ENCODE measurements at places on chromosomes 1 and 21.

- H3K4me1 ChIP-seq: peaks cover 1% of the 10 kb centered on the region
- H3K4me3 ChIP-seq: no peak overlapping the region
- no peak overlapping the region for H3K27ac ChIP-seq
- no peaks in the 10 kb centered on the region for H3K36me3 ChIP-seq
- no peak for DNase-seq
Observed at GRCh38 chr1:217315346-217315745, 315.5 kb downstream of the GPATCH2 start.

DNA sequence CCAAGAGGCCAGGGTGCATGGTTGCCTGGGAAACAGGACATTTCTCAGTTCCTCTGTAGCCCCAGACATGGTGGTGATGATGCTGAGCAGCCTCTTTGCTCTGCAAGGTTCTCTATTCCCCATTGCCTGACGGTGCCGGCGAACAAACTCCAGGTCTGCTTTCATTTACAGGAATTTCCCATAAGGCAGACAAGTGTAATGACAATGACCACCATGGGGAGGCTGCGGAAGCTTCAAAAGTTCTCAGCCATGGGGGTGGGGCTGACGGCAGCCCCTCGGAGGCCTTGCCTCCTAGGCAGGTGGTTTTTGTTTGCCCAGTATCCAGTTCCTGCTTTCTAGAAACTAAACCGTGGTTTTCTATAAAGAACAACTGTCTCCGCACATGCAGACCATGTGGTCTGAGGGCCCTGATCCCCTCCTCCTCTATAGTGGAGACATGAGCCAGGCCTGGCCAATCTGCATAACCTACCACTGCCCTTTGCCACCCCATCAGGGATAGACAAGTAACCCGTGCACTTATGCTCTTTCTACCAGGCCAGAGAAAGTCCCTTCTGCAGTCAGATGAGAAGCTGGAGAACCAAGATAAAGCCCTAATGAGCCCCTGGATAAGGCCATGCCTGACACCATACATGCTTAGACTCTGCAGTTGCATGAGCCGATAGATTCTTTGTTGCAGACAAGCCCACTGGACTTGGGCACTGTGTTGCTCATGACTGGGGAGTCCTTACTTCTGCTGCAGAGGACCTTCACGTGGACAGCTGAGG, 54.1 kb downstream of the LDLRAD2 start:
- H3K4me3 ChIP-seq: no peak overlapping the region
- H3K36me3 ChIP-seq: peaks cover 33% of the 10 kb centered on the region
- peak overlapping the region; percentile 78 for H3K27ac ChIP-seq
- no peaks in the 10 kb centered on the region for H3K27me3 ChIP-seq

DNA sequence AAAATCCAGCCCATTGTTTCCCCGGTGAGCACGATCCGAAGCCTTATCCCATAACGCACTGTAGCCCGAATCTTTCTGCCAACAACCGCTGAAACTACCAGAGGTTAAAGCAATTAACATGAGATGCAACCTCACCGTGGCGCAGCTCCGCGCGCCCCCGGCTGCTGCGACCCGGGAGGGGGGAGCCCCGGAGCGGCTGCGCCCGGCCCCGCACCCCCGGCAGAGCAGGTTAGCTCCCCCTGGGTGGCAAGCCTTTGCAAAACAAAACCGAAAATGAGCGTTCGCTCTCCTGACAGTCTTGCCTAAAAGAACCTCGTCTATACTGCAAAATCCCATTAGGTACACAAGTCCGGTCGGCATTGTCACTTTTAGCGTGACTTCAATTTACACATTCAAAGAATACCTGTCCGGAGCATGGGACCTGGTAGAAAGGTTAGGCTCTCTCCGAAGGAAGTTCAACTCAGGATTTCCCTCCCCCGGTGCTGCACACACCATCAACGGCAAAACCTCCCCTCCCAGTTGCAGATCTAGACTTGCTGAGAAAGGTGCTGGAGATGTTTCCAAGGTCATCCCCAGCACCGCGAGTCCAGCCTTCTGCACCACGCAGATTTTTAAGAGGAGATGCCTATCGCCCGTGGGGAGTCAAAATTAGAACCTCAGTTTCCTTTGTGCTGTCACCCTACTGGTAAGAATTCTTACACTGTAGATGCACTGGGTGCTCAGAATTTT, 107.5 kb downstream of the ZNF281 start:
- peaks cover 8% of the 10 kb centered on the region for H3K4me1 ChIP-seq
- H3K4me3 ChIP-seq: peak overlapping the region; percentile 75
- peaks cover 30% of the 10 kb centered on the region for H3K27me3 ChIP-seq
- no peak overlapping the region for H3K27ac ChIP-seq
- H3K36me3 ChIP-seq: no peaks in the 10 kb centered on the region
- peak; percentile 23 for DNase-seq

DNA sequence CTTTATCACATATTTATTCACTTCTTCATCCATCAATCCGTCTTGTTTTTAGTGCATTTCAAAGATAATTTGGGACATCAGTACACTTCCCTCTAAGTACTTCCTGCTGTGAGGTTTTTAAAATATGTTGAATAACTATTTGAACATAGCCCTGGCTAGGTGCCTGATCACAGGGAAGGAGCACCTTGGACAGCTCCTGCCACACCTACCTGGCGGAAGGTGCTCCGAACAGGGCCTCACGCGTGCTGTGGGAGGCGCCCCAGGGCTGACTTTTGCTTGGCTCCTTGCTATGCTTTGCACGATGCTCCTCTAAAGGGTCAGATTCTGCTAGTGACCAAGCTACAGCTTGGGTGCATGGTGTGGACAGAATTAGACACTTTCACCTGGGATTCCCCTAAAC, 4.9 kb upstream of the ATXN7L2 start:
- H3K27ac ChIP-seq: no peak overlapping the region
- H3K36me3 ChIP-seq: no peaks in the 10 kb centered on the region
- H3K4me3 ChIP-seq: no peak overlapping the region
- H3K4me1 ChIP-seq: peaks cover 3% of the 10 kb centered on the region
- H3K27me3 ChIP-seq: peaks cover 54% of the 10 kb centered on the region

DNA sequence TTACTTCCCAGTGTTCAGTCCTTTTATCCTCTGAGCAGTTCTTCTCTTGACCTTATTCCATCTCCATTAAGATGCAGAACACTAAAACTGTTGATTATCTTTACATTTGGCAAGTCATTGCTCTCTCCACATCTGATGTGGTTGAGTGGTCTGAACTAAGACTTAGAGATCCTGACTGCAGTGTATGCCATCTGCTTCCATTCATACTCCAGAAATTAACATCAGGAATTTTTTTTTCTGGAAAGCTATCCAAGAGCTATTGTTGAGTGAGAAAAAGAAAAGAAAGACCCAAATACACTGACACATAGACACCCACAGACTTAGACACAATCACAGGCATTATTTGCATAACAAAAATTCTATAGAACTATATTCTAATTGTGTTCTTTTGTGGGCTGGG, 3.7 kb upstream of the TRIM62 start:
- H3K36me3 ChIP-seq: no peaks in the 10 kb centered on the region
- peaks cover 7% of the 10 kb centered on the region for H3K4me1 ChIP-seq
- no peak for DNase-seq
- H3K27me3 ChIP-seq: peaks cover 18% of the 10 kb centered on the region

DNA sequence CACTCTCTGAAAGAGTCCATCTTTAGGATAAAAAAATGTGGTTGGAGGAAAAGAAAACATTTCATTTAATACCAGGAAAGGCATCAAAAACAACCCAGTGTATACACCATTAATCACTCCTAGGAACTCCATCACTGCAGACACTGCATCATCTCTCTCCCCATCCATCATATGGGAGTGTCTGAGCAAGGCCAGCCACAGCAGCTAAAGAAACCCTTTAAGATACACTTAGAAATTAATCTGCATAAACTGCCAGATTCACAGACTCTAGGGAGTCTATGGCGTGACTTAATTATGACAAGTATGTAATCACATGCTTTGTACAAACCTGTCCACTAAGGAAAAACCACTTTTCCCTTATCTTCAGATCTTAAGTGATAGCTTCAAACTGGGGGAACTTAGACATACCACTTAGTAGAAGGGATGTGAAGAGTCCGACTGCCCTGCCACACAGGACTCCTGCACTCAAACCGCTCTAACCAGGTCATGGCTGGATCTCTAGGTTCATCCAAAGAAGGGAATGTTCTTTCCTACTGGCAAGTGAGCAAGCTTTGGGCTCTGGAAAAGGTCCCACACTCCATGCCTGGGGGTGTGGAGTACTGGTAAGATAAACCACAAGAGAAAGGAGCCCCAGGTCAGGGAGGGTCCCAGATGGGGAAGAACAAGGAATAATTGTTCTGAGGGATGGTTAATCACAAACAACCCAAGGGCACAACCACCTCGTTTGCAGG, 61.0 kb upstream of the C8B start:
- H3K27me3 ChIP-seq: no peaks in the 10 kb centered on the region
- no peak overlapping the region for H3K4me3 ChIP-seq
- no peak for DNase-seq
- no peak overlapping the region for H3K27ac ChIP-seq
- no peaks in the 10 kb centered on the region for H3K4me1 ChIP-seq

GRCh38 chr1:4759671-4760070, 105.3 kb downstream of the AJAP1 start:
- no peak overlapping the region for H3K4me3 ChIP-seq
- DNase-seq: no peak
- no peaks in the 10 kb centered on the region for H3K4me1 ChIP-seq
- peaks cover 13% of the 10 kb centered on the region for H3K27me3 ChIP-seq
- H3K27ac ChIP-seq: no peak overlapping the region
- H3K36me3 ChIP-seq: no peaks in the 10 kb centered on the region

- H3K27me3 ChIP-seq: no peaks in the 10 kb centered on the region
- no peak overlapping the region for H3K4me3 ChIP-seq
- no peak for DNase-seq
- peaks cover 7% of the 10 kb centered on the region for H3K4me1 ChIP-seq
- peaks cover 4% of the 10 kb centered on the region for H3K36me3 ChIP-seq
Observed at GRCh38 chr1:36133484-36133883, 8.5 kb upstream of the COL8A2 start.

GRCh38 chr1:53071167-53071865, 9.3 kb downstream of the PODN start:
- H3K36me3 ChIP-seq: no peaks in the 10 kb centered on the region
- no peak overlapping the region for H3K4me3 ChIP-seq
- DNase-seq: peak; percentile 7
- no peak overlapping the region for H3K27ac ChIP-seq
- no peaks in the 10 kb centered on the region for H3K4me1 ChIP-seq
- H3K27me3 ChIP-seq: peaks cover 58% of the 10 kb centered on the region

DNA sequence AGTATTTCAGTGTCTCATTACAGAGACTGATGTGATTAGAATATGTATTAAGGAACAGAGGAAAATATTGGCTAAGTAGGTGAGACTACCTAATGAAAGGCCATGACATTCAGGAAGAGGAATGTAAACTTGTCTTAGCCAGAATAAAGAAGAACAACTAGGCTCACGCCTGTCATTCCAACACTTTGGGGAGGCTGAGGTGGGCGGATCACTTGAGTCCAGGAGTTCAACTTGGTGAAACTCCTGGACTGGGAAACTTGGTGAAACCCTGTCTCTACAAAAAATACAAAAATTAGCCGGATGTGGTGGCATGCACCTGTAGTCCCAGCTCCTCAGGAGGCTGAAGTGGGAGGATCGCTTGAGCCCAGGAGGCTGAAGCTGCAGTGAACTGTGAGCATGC, 14.8 kb upstream of the CACYBP start:
- H3K36me3 ChIP-seq: peaks cover 22% of the 10 kb centered on the region
- H3K4me3 ChIP-seq: no peak overlapping the region
- DNase-seq: no peak
- H3K27ac ChIP-seq: peak overlapping the region; percentile 29
- peaks cover 5% of the 10 kb centered on the region for H3K4me1 ChIP-seq
- no peaks in the 10 kb centered on the region for H3K27me3 ChIP-seq

GRCh38 chr1:97461782-97462181, 459.1 kb downstream of the DPYD start:
- DNase-seq: no peak
- H3K27ac ChIP-seq: no peak overlapping the region
- peaks cover 12% of the 10 kb centered on the region for H3K4me1 ChIP-seq
- no peaks in the 10 kb centered on the region for H3K27me3 ChIP-seq

DNA sequence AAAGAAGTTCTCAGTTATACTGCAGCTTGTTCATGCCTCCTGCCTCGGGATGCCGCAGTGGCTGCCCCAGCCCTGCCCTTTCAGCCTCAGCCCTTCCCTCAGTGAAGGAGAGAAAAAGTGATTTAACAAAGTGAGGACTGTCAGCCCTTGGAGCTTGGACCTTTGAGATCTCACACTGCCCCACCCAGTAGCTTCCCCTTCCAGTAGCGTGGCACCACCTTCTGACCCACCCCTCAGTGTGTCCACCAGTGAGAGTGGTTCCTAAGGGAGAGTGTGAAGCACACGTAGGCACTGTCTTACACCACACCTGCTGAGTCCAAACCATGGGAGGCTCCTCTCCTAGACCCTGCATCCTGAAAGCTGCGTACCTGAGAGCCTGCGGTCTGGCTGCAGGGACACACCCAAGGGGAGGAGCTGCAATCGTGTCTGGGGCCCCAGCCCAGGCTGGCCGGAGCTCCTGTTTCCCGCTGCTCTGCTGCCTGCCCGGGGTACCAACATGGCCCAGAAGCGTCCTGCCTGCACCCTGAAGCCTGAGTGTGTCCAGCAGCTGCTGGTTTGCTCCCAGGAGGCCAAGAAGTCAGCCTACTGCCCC, at the start of gene CDA:
Gene CDA, plus strand, starts transcription at position 464 of the 592 bp plus-strand sequence. Its CDS starts 33 bp downstream, at position 497.
- no peak within 1 kb of the TSS for H3K4me3 ChIP-seq
- H3K4me1 ChIP-seq: peaks cover 12% of the 10 kb centered on the region
- H3K36me3 ChIP-seq: no peaks in the 10 kb centered on the region
- H3K27me3 ChIP-seq: peaks cover 42% of the 10 kb centered on the region
- no peak within 1 kb of the TSS for H3K27ac ChIP-seq
- no peak for DNase-seq

DNA sequence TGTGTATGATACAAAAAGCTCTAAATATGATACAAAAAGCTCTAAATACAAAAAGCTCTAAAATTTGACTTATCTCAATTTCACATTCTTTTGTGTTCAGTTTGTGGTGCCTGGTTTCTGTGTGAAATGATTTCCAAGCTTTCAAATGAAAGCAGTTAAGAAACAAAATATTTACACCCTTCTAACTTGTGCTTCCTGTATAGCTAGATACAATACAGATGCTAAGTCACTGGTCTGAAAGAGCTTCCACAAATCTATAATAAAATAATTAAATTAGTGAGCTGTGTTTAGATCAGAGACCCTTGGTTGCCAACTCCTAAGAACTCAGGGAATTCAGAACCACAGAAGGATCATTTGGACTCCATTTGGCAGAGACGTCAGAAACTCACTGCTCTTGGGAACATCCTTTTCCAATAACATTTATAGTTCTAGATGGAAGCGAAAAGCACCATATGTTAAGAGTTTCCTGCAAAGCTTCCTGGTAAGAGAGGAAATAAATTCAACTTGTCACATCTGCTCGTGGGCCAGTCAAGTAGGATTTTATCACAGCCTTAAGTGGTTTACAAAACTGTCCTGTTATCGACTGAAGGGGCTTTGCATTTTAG, 1079.1 kb downstream of the ADGRL2 start:
- H3K4me3 ChIP-seq: no peak overlapping the region
- H3K36me3 ChIP-seq: no peaks in the 10 kb centered on the region
- peaks cover 6% of the 10 kb centered on the region for H3K4me1 ChIP-seq
- no peak for DNase-seq
- H3K27ac ChIP-seq: no peak overlapping the region
